Ovary (tissue), 10 donors: ENCODE measurements at places on chromosomes 4 and X. TPM values are rescaled to one million over a fixed set of nuclear protein-coding genes. Genes with fewer than 3 reads are reported as not detected.

DNA sequence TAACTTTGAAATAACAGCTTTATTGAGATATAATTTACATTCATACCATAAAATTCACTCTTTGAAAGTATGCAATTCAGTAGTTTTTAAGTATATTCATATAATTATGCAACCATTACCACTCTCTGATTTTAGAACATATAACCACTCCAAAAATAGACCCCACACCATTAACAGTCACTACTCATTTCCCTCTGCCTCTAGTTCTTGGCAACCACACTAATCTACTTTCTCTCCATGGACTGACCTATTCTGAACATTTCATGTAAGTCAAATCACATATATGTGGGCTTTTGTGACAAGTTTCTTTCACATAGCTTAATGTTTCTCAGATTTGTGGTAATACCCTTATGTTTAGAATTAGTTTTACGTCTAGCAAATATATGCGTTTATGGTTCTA, 19.5 kb upstream of the GLRA3 start:
- no peak overlapping the region for H3K27ac ChIP-seq
- no peaks in the 10 kb centered on the region for H3K4me1 ChIP-seq
- H3K27me3 ChIP-seq, result no peaks in the 10 kb centered on the region
- H3K36me3 ChIP-seq, result no peaks in the 10 kb centered on the region
- DNase-seq, result no peak
- H3K4me3 ChIP-seq, result no peak overlapping the region

- peaks cover 2% of the 10 kb centered on the region for H3K4me1 ChIP-seq
- no peaks in the 10 kb centered on the region for H3K27me3 ChIP-seq
- H3K4me3 ChIP-seq, result peak overlapping the region; percentile 49
- no peaks in the 10 kb centered on the region for H3K36me3 ChIP-seq
- peak overlapping the region; percentile 28 for H3K27ac ChIP-seq
Observed at GRCh38 chr4:1579001-1579900, 104.9 kb downstream of the FAM53A start.

FOXO4 gene
- 16.7 TPM for total RNA-seq

SSX4 gene
- total RNA-seq, result not detected

LYAR gene
- total RNA-seq, result 9.9 TPM

- H3K27ac ChIP-seq, result no peak overlapping the region
- no peak for DNase-seq
- H3K27me3 ChIP-seq, result no peaks in the 10 kb centered on the region
- no peak overlapping the region for H3K4me3 ChIP-seq
- H3K4me1 ChIP-seq, result no peaks in the 10 kb centered on the region
- no peaks in the 10 kb centered on the region for H3K36me3 ChIP-seq
Observed at GRCh38 chr4:83748711-83749110, 212.8 kb downstream of the GPAT3 start.

DNA sequence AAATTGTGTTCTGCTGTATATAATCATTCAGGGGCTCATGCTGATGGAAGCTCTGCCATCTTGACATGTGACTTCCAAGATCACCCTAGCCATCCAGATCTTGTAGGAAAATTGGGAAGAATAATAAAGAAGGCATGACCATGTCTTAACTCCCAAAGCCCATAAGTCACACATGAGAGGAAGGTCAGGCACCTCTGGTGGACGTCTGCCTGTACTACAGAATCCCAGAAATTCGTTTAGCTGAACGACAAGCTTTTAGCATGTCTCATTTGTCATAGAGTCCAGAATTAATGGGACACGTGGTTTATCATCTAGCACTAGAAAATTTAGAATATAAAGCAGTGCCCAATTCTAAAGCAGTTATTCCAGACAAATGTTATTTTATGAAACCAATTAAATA, 212.7 kb downstream of the CENPC start:
- no peak overlapping the region for H3K4me3 ChIP-seq
- no peak overlapping the region for H3K27ac ChIP-seq
- DNase-seq, result no peak
- no peaks in the 10 kb centered on the region for H3K36me3 ChIP-seq
- H3K27me3 ChIP-seq, result no peaks in the 10 kb centered on the region

RTL9 gene
- 2.2 TPM for total RNA-seq

GRCh38 chr4:35771571-35771970, 472.7 kb downstream of the ARAP2 start:
- H3K4me3 ChIP-seq, result no peak overlapping the region
- H3K36me3 ChIP-seq, result no peaks in the 10 kb centered on the region
- no peak overlapping the region for H3K27ac ChIP-seq
- no peaks in the 10 kb centered on the region for H3K4me1 ChIP-seq
- no peak for DNase-seq
- H3K27me3 ChIP-seq, result no peaks in the 10 kb centered on the region
